ENCODE measurements at places on chromosomes 3 and 15. TPM values are rescaled to one million over a fixed set of nuclear protein-coding genes. Genes with fewer than 3 reads are reported as not detected.

SLC28A1 gene
- total RNA-seq = not detected

GP5 gene
- total RNA-seq = not detected

SLCO3A1 gene
- total RNA-seq = 10.4 TPM

DNASE1L3 gene
- total RNA-seq = not detected

ADAMTSL3 gene
- total RNA-seq = not detected

KPNA1 gene
- 64.7 TPM for total RNA-seq

DIPK2A gene
- total RNA-seq = 30.9 TPM

GRCh38 chr3:186496016-186496415 lies 48.2 kb downstream of the CRYGS start:
- DNase-seq = no peak

GRCh38 chr3:41329881-41330280 lies 130.6 kb downstream of the CTNNB1 start:
- DNase-seq = no peak

- no peak for DNase-seq
Observed at GRCh38 chr3:193040836-193041672, 123.4 kb upstream of the MB21D2 start.

- no peak for DNase-seq
Observed at GRCh38 chr3:156535162-156535627, 19.7 kb downstream of the SSR3 start.

DNA sequence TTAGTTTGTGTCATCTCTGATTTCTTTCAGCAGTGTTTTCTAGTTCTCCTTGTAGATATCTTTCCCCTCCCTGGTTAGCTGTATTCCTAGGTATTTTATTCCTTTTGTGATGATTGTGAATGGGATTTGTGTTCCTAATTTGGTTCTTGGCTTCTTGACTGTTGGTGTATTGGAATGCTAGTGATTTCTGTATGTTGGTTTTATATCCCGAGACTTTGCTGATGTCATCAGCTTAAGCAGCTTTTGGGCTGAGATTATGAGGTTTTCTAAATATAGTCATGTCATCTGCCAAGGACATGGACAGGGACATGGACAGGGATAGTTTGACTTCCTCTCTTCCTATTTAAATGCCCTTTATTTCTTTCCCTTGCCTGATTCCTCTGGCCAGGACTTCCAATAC lies 35.8 kb downstream of the MYO9A start:
- no peak for DNase-seq

- peak; percentile 94 for DNase-seq
Observed at GRCh38 chr3:15271785-15272381, 60.5 kb downstream of the SH3BP5 start.

DNA sequence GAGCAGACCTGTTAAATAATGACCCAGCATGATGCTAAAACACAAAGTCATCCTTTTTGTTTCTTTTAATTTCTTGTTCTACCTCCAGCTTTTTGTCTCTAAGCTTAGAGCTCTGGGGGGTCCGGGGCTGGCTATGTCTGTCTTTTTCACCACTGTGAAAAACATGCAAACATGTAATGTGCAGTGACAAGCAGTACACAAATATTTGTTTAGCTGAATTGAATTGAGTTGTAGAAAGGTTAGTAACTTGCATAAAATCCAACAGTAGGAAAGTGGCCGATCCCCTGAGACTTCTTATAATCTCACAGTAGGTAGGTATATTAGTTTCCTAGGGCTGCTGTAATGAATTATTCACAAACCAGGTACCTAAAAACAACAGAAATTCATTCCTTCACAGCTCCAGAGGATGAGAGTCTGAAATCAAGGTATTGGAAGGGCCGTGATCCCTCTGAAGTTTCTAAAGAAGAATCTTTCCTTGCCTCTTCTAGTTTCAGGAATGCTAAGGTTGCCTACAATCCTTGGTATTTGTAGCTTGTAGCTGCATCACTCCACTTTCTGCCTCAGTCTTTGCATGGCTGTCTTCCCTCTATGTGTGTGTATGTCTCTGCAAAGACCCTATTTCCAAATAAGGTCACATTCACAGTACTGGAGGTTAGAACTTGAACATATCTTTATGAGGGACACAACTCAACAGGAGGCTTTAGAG lies 32.7 kb downstream of the ARL14 start:
- DNase-seq = no peak

DNA sequence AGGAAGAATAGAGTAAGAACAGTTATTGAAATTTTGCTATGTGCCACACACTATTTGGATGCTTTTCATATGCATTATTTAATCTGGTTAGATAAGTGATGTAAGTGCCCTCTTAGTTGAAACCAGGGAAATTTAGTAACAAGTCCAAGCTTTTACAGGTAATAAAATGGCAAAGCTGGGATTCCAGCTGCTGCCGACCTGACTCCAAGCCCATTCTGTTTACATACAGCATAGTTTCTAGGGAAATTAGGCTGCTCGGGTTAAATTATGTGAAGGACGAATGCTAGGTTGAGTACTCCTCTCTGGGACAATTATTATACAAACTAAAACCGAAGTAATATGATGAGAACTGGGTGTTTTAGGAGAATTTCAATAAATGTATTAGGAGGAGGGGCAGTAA lies 38.7 kb upstream of the FAH start:
- no peak for DNase-seq

- DNase-seq = no peak
Observed at GRCh38 chr3:37980462-37981347, 9.9 kb upstream of the VILL start.

DNA sequence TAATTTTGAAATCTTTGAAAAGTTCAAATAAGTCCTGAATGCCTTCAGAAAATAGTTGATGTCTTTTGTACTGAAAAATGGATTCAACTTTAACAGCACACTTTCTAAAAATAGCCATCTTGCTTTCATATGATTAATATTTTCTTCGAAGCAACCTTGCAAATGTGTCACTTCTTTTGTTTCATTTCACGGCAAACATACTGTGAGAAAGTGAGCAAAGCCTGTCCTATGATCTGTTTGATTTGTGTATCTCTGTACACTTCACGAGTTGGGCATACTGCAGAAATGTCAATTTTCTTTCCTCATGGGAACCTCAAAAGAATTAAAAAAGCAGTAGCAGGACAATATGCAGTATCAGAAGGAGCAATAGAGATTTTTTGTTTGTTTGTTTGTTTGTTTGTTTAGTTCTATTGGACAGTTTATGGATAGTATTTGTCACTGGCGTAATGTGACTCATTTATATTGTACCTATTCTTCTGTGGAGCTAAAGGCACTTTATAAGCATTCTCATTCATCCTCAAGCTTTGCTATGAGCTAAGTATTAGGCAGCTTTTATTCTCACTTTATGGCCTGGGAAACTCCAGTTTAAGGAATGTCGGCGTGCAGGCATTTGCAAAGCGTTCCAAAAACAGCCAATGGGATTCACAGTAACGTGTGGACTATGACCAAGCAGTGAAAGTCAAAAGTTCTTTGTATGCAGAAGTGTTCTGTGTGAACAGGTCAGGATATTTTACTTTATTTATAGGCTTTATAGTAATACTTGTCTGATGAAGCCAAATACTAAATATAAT lies 572.0 kb downstream of the NAALADL2 start:
- DNase-seq = no peak

GRCh38 chr15:31822463-31822862 lies 207.9 kb upstream of the CHRNA7 start:
- no peak for DNase-seq

- no peak for DNase-seq
Observed at GRCh38 chr15:74863239-74864056, 9.7 kb downstream of the SCAMP2 start.

DNA sequence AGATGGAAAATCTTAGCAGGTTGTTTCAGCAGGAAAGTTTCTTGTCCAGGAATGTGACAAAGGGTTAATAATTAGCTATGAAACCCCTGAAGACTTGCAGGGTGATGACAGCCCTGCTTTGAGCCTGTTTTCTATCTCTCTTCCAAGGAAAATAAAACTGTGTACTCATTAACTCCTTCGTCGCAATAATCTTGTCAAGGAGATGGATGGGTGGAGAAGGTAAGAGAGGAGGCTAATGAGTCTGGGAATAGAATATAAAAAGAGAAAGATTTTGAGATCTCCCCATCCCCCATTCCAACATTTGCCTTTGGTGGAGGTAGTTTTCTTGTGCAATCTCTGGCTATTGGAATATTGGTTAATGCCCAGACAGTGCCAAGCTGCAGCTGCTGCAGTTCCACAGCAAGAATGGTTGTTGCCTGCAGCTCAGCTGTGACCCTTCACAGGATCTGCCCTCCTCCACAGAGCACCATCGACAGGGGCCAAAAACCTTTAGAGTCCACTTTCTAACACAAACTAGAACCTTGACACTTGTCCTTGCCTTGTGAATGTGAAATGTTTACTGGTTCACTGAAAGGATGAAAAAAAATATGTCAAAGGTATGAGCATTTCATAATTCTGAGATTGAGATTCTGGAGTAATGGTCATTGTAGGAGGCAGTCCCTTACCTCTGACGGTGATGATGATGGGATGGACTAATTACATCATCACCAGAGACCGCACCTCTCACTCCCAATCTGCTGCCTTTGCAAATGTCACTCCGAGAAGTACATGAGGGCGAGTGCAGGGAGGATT lies 4.2 kb upstream of the LRIG1 start:
- DNase-seq = no peak

GRCh38 chr3:131846296-131846924 lies 188.4 kb downstream of the CPNE4 start:
- no peak for DNase-seq

GRCh38 chr15:36497901-36498300 lies 81.5 kb upstream of the CDIN1 start:
- no peak for DNase-seq

Measured in natural killer cell treated with Interleukin-12 subunit alpha and Interleukin-12 subunit beta and Interleukin-15 and Interleukin-18, amount 100 ng/mL, for 72 hours (primary cell).